ENCODE measurements at places on chromosomes 1 and 21. TPM values are rescaled to one million over a fixed set of nuclear protein-coding genes. Genes with fewer than 3 reads are reported as not detected.

APOBEC4 gene
- not detected for total RNA-seq

GRCh38 chr1:72283307-72284083 is 1.2 kb upstream of the NEGR1 start:
- no peak for DNase-seq

OR2G6 gene
- not detected for total RNA-seq

NID1 gene
- total RNA-seq, result 0.32 TPM

GRCh38 chr1:9996624-9997582 is at the start of gene RBP7:
Gene RBP7, plus strand, starts transcription at chr1:9997228. Its CDS starts 31 bp downstream, at chr1:9997259.
- DNase-seq, result no peak

PDIK1L gene
- 12.2 TPM for total RNA-seq

FMO1 gene
- total RNA-seq, result not detected

- no peak for DNase-seq
These were observed 2.4 kb upstream of the USP33 start for GRCh38 chr1:77762072-77762476.

MEGF6 gene
- total RNA-seq, result 0.98 TPM

GRCh38 chr1:195466639-195467038 is 1141.6 kb downstream of the KCNT2 start:
- no peak for DNase-seq

UBIAD1 gene
- 47.4 TPM for total RNA-seq

RAB3B gene
- 0.05 TPM for total RNA-seq

DNA sequence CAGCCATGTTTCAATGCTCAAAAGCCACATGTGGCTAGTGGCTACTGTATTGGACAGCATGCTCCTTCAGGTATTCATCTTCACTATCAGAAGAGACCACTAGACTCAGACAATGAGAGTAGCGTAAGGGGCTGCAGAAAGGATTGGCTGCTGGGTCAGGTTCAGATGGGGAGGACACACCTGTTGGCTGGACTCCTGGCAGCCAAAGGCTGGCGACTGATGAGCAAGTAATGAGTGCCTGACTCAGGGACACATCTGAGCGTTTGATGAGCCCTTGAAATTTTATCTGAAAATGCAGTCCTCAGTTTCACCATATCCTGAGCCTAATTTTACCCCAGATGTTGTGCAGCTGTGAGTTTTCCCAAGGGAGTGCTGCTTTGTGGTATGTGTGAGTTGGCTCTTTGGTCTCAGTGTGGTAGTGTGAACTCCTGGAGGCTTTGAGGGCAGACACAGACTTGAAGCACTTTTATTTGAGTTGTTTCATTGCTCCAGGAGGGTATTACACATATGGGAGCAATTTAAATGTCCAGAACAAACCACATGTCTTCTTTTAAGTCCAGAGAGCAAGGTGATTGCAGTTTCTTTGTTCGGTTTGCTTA is 9.6 kb downstream of the ST6GALNAC3 start:
- no peak for DNase-seq

DNA sequence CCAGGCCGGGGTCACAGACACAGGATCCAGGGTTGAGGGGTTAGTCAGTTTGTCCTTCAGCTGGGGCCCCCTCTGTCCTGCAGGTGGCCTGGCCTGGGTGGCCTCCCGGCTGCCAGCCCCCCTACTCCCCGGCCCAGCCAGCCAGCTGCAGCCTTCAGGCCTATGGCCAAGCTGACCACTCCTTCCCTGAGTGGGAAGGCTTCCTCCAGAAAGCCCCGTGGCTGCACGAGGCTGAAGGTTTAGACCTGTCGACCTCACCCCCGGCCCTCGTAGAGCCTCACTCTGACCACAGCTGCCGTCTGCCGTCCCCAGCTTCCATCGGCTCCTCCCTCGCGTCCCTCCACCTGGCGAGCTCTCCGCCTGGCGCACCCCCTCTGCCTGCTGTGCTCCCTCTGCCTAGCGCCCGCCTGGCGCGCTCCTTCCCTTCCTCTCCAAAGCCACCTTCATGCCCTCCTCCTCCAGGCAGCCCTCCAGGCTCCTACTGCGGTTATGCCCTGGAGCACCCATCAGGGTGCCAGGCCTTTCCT is 9.6 kb downstream of the TTLL10 start:
- no peak for DNase-seq

- no peak for DNase-seq
These were observed 117.5 kb upstream of the HOOK1 start for GRCh38 chr1:59697150-59697800.

- DNase-seq, result no peak
These were observed 81.7 kb upstream of the ATP1B1 start for GRCh38 chr1:169024800-169025271.

TAS1R1 gene
- total RNA-seq, result not detected

DNA sequence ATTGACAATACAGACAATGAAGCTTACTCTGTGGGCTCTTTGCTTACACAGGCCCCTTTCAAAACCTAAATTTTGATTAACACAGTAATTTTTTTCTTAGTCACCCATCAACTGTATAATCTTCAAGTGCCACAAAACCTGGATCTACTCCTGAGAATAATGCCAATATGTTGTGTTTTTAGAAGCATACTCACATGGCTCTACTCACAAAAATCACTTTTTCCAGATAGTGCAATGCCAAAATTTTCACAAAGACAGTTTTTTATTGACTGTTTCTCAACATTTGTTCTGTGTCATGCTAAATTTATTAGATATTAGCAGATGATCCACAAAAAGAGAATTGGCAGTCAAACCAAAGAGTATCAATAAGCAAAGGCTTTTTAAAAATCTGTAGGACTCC is 493.7 kb upstream of the C1orf87 start:
- no peak for DNase-seq

BNIPL gene
- 0.28 TPM for total RNA-seq

PCSK9 gene
- total RNA-seq, result 0.05 TPM

GRCh38 chr1:16207318-16208269 is 4.9 kb downstream of the ARHGEF19 start:
- no peak for DNase-seq

DNA sequence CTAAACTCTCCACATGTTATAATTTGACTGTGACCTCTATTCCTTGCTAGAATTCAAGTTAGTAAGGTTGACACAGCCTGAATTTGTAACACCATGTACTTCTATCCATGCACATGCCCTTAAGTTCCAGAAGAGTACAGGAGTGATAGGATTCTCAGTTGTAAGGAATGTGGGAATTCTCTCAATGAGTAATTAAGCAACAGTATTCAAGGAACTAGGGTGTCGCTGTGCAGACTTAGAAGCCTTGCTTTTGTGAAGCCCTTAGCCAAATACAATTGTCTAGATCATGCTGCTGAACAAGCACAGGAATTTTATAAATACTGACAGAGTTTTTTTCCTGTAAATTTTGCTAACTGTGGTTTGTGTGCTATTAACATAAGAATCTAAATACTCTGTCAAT is 276.3 kb upstream of the PTBP2 start:
- no peak for DNase-seq

ZP4 gene
- total RNA-seq, result not detected

DNA sequence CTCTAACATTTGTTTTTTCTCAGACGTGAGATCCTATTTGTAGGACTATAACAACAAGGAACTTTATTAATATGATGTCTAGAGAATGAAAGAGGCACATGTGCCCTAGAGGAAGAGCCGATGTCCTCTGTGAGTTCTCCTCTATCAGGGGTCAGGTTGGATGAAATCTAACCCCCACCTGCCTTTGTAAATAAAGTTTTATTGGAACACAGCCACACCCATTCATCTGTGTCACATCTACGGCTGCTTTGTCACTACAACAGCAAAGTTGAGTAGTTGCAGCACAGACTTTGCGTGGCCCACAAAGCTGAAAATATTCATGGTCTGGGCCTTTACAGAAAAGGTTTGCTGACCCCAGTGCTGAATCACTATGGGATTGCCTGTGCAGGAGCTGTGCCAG is 571 bp upstream of the CAPN9 start:
- DNase-seq, result no peak

NR0B2 gene
- total RNA-seq, result not detected

- no peak for DNase-seq
These were observed 462.2 kb upstream of the PTBP2 start for GRCh38 chr1:96259399-96259798.

GBP2 gene
- total RNA-seq, result 244 TPM

BSDC1 gene
- 46.6 TPM for total RNA-seq

TTC3 gene
- total RNA-seq, result 44.6 TPM

- DNase-seq, result no peak
These were observed 240.8 kb downstream of the TRABD2B start for GRCh38 chr1:47756411-47756810.

EPHA10 gene
- total RNA-seq, result 0.27 TPM

- no peak for DNase-seq
These were observed 11.3 kb downstream of the BTG2 start for GRCh38 chr1:203316626-203317093.

- no peak for DNase-seq
These were observed 105.0 kb downstream of the MATN1 start for GRCh38 chr1:30618335-30618747.

CFAP107 gene
- total RNA-seq, result not detected

CSMD2 gene
- total RNA-seq, result not detected

SOAT1 gene
- 46.3 TPM for total RNA-seq

- no peak for DNase-seq
These were observed 725.8 kb downstream of the MRPL39 start for GRCh38 chr21:24881506-24881905.

GRCh38 chr1:57218487-57219079 is 205.3 kb downstream of the DAB1 start:
- DNase-seq, result no peak

VASH2 gene
- 0.58 TPM for total RNA-seq

- DNase-seq, result no peak
These were observed 26.5 kb downstream of the RERE start for GRCh38 chr1:8790987-8791386.

DNA sequence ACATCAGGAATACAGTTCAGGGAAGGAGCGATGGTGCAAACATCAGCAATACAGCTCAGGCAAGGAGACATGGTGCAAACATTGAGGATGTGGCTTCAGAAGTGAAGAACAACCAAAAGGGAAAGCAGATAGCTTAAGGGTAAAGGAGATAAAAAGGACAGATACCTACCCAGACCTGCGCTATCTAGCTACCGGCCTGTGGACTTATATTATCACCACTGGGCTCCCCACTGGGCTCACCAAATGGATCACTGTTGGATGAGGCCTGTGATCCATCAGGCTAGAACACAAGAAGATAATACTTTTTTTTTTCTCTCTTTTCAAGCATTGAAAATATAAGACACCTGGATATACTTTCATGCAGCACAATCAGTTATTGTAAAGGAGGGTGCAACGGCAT is 44.7 kb upstream of the C8B start:
- no peak for DNase-seq

- DNase-seq, result no peak
These were observed 430.9 kb upstream of the ADGRL2 start for GRCh38 chr1:81369833-81370232.

DNA sequence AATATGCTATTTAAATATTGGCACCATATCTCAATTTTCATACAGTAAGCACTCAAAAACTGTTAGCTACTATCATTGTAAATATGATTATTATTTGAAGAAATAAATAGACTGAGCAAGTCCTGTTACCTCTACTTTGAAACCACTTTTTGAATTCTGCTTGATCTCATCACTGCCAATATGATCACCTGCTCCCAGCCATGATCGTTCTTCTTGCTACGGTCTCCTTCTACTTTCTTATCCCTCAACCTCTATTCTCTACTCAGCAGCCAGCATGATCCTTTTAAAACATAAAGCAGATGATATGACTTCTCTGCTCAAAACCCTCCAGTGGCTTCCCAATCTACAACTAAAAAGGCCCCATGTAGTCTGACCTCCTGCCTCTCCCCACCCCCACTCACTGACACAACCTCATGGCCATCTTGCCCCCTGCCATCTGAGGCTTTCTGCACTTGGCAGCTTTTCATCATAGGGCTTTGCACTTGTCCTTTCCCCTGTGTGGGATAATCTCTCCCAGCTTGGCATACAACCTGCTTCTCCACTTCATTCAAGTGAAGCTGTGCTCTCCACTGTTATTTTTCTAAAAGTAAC is 27.2 kb downstream of the CD34 start:
- no peak for DNase-seq

DNA sequence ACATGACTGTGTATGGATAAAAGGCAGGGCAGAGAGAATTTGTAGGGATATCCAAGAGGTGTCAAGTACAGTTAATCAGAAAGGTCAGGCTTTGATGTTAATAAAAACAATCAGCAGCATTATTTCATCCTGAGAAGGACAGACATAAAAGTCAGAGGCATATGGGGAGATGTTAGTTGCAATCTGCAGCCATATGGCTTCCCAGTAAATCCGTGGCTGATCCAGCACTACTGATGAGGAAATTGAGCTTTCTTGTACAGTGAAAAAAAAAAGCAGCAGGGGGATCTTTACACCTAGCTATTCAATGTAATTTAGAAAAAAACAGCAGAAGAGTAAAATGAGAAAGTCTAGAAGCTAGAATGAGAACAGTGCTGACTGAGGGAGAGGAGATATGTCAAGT is 2.2 kb upstream of the SPRR1B start:
- DNase-seq, result no peak

DNA sequence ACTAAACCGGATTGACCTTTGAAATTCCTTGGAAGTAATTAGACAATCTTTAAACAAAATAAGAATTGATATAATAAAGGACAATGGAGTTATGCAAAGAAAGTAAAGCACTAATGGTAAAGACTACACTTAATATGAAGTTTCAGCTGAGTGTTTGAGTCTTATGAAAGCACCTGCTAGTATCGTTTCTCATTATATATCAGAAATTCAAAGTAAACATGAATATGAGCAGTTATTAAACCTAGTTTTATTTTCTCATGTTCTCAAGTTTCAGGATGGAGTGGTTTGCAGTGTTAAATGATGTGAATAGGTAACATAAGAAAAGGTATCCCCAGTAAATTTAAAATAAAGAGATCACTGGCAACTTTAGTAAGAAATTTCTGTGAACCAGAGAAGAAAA is 188.6 kb downstream of the ZP4 start:
- DNase-seq, result no peak

TEDDM1 gene
- total RNA-seq, result not detected

DNA sequence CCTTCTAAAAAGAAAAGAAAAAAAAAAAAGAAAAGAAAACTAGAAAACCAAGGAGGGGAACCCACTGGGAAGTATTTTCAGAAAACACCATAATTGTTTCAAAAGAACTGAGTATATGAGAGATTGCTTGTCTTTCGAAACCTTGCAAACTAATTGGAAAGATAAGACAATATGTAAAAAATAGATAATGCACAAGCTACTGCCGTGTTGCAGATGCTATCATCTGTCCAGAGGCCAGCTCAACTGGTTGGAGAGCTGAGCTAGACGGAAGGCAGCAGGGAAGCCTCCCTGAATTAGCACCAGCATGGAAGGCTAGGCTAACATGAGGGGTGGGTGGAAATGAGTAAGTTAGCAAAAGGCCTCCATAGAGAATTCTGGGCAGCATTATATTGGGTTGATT is 16.2 kb upstream of the CACHD1 start:
- DNase-seq, result no peak

HLX gene
- 2.4 TPM for total RNA-seq

DNA sequence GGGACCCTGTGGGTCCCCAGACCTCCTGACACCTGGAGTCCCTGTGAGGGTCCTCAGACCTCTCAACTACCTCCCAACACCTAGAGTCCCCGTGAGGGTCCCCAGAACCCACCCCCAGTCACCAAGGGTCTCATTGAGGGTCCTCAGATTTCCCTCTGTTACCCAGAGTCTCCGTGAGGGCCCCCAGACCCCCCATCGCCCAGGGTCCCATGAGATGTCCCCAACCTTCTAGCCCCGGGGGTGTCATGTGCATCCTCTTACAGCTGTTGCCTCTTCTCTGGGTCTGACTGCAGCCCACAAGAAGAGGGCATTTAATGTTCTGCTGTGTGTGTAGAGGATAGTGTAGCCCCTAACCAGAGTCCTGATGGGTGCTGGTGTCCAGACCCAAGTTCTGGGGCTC is 2.0 kb upstream of the GJC2 start:
- DNase-seq, result no peak

MARCKSL1 gene
- total RNA-seq, result 25.3 TPM

RNF186 gene
- not detected for total RNA-seq

All from activated T-cell treated with anti-CD3 and anti-CD28 coated beads, Interleukin-2, amount 50 U/mL, for 4 hours (primary cell).